ENCODE measurements at places on chromosomes 16 and 17.

DNA sequence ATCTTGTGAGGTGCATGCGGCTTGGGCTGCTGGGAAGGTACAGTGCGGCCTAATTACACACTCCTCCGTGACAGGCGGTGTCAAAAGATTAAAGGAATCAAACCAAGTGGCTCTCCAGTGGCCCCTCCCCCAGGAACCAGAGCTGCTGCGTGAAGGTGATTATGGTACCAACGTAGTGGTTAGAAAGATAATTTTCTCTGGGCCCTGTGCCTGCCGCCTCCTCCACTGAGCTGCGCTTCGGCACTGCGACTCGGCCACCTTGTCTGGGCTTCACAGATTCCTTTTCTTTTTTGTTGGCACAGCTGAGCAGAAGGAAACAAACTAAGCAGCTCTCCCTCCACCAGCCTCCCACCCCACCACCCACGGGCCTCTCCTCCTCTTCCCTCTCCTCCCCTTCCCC, 113.2 kb upstream of the SDK2 start:
- no peak for DNase-seq

DNA sequence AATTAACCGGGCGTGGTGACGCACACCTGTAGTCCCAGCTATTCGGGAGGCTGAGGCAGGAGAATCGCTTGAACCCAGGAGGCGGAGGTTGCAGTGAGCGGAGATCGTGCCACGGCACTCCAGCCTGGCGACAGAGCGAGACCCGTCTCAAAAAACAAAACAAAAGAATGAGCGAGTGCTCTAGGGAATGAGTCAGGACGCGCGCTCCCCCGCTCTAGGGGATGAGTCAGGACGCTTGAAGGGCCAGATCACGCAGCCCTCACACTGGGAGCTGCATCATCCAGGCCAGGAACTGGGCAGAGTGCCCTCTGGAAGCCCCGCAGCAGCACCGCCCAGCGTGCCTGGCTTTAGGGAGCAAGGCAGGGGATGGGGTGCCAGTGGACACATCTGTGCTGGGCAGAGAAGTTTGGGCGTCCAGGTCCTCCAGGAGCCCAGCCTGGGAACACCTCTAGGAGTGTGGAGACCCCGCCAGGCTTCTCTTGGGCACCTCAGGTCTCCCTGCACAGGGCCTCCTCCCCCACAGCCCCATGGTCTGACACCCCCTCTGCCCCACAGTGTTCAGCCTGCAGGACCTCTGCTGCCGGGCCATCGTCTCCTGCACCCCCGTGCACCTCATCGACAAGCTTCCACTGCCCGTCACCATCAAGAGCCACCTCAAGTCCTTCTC, 3.9 kb upstream of the WFIKKN1 start:
- no peak for DNase-seq

DNA sequence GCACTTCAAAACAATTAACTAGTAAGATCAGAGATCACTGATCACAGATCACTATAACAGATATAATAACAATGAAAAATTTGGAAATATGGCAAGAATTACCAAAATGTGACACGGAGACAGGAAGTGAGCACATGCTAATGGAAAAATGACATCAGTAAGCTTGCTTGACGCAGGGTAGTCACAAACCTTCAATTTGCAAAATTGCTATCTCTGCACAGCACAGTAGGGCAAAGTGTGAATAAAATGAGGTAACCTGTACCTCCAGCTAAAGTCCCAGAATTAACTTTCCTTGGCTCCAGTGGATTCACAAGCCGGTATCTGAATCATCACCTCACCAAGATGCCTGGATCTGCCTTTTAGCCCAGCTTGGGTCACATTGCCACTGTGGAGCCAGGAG, 4.2 kb upstream of the MMP2 start:
- DNase-seq: no peak

GRCh38 chr17:56291226-56291805, 138.0 kb downstream of the ANKFN1 start:
- no peak for DNase-seq

DNA sequence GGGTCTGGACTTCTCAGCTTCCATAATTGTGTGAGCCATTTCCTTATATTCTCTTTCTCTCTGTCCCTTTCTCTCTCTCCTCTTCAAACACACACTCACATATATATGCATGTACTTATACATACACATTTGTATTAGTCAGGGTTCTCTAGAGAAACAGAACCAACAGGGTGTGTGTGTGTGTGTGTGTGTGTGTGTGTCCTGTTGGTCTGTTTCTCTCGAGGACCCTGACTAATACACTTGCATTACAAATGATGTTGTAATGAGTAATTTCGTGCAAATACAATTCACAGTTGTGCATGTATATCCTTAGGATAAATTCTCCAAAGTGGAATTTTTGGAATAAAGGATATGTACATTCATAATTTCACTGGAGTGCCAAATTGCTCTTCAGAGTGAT, 115.3 kb downstream of the NPIPB5 start:
- no peak for DNase-seq

All from tibial nerve (tissue), 4 donors.